Kidney tubule cell (primary cell): ENCODE measurements at places on chromosomes 3 and 15.

DNA sequence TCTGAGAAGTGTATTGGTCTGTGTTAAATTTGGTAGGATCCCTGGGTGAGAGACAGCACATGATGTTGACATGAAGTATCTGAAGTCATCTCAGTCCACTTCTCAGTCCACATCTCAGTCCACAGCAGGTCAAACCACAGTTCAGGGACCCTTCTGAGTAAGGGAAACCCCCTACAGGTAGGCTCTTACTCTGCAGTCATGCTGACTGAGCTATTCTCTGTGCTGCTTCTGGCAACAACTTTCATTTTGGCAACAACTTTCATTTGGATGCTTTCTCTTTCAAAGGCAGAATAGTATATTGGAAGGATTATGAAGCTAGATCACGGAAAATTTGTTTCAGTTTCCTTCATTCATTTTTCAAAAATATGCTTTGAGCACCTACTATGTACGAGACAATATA lies 178.2 kb upstream of the GOLIM4 start:
- DNase-seq: no peak

GRCh38 chr3:50652709-50653108 lies 22.0 kb upstream of the DOCK3 start:
- peak; percentile 59 for DNase-seq

DNA sequence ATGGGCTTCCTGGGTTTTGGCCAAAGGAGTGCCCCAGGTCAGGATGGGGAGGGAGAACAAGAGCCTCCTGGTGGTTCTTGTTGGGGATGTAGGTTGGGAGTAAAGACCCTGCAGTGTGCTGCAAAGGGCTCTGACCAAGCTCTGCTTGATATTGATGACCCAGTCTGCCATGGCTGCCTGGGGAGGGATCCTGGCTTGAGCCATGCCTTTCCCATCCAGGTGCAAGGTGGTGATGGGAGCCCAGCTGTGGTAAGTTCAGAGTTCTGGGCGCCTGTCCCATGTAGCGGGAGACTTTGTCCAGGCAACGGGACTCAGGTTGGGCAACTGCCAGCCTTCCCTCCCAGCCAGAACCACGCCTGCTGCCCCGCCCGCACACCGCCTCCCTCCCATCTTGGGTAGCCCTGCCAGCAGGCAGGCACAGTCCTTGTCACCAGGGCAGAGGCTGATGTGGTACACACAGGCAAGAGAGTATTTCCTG lies 2.6 kb downstream of the GNAI2 start:
- DNase-seq: peak; percentile 57

GRCh38 chr15:47708161-47708980 lies 8.9 kb upstream of the SEMA6D start:
- DNase-seq: no peak

DNA sequence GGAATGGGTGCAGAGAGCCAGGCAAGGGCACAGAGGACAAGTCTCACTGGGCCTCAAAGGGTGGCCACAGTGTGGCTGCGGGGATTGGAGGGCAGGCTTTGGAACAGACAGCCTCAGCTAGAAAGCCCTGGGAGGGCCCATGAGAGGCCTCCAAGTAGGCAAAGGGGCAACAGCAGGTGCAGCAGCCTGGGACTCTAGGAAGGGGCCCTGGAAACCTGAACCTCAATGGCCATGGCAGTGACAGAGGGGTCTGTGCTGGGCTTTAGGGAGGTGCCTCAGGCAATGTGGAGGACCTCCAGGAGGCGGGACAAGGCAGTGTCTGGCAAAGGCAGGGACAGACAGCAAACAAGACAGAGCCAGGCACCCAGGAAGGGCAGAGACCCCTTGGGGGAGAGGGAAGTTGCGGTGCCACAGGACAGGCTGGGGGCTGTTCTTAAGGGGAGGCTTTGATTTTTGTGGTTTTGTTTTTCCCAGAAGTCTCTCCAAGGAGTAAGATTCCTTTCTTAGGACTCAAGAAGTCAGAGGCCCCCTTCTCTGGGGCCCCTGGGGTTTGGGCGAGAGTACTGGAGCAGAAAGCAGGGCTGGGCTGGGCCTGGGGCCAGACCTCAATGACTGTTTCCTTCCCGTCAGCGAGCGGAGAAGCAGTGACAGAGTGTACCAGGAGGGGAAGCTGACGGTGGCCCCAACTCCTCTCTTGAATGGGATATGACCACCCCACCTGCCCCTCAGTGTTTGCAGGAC lies 9.7 kb downstream of the STOML1 start:
- peak; percentile 98 for DNase-seq

DNA sequence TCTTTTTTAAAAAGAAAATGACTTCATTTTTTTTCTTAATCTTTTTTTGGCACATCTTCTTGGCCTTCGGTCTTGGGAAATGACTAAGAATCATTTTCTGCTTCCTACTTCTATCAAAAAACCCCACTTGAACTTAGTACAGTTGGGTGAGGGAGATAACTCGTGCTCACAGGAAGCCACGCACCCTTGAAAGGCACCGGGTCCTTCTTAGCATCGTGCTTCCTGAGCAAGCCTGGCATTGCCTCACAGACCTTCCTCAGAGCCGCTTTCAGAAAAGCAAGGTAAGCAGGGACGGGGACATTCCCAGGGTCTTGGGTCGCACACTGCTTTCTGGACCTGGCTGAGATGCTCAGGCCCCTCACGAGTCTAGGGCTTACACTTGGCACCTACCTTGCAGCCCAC lies at the start of gene CCR4:
Gene CCR4 (plus strand): TSS at position 235 of the 402 bp plus-strand sequence. CDS start 1,779 bp downstream, outside the sequence.
- DNase-seq: no peak

DNA sequence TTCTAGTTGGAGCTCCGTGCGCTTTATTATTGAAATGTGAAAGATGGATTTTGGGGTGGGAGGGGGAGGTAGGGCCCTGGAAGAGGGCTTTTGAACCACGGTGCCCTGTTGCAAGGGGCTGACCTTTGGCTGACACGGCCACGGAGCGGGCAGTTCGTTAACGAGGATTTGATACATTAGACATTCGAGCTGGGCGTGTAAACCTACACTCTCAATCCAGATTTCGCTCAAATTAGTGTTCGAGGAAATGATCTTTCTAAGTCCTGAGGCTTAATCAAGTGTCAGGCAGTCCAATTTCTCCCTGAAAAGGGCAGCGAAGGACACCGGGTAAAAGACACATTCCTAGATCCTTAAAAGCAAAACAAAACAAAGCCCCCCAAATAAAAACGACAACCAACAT lies 13.0 kb downstream of the ZIC1 start:
- no peak for DNase-seq
